ENCODE measurements at places on chromosomes 6 and 20.

- no peak for DNase-seq
Measured at GRCh38 chr6:150549674-150550101, 50.0 kb upstream of the PLEKHG1 start.

GRCh38 chr6:156925718-156926607 lies 148.8 kb downstream of the ARID1B start:
- no peak for DNase-seq

DNA sequence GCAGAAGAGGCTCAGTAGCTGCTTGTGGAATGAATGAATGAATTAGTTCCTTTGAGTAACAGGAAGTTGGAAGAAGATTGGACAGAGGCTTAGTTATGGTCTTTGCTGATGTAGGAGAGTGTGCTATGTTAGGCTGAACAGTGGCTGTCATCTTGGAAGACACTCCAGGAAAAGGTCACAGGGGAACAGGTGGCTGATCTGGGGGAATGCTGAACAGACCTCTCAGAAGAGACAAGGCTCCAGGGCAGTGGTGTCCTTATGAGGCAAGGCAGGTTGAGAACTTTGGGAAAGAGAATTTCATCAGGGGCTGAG lies 62.3 kb downstream of the UTRN start:
- no peak for DNase-seq

GRCh38 chr6:151317103-151317994 lies 74.0 kb downstream of the ZBTB2 start:
- DNase-seq: no peak

GRCh38 chr6:147283460-147283859 lies 79.2 kb downstream of the STXBP5 start:
- no peak for DNase-seq

DNA sequence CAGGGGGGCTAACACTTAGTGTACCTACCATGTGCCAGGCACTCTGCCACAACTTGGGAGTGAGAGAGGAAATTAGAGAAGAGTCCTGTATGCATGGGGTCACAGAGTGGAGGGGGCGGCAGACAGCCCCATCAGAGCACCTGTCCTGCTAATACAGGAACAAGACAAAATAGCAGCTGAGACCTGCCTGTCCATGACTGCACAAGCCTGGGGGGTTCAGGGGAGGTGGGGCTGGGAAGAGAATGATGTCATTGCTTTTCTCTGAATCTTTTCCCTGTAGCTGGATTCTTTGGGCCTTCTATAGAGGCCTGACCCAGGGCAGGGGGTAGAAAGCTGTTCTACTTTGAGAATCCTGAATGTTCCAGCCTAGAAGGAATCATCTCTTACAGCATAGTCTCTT lies 37.4 kb downstream of the FOXP4 start:
- DNase-seq: no peak

DNA sequence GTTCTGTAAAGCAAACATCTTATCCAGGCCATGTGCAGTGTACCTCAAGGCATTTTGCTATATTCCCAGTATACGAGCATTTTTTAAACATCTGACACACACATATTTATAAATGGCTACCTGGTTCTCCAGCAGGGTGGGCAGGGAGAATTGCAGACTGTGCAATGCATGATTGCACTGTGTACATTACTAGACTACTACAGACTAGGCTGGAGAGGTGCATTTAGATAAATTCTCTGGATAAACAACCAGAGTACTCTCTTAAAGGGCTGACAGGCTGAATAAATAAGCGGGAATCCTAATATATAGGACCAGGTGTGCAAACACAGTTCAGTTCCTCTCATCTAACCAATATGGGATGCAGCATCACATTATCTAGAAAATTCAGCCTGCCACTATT lies 428.3 kb upstream of the ARID1B start:
- DNase-seq: no peak

DNA sequence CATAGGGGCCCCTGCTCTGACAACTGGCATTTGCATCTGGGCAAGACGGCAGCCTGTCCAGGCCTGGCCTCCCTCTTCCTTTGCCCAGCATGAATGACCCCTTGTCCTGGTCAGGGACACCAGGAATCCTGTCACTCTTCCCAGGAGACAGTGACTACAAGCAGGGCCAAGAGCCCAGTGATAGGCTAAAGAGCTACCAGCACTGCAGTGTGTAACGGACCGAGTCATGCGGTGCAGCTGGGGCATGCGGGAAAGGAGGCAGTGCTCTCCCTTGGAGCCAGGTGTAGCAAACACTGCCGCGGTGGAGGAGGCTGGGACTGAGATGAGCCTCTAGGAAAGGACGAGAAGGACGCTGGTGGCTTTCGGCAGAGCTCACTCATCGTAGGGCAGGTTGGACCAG lies 38.7 kb upstream of the DSP start:
- DNase-seq: no peak

Measured in inflammatory macrophage treated with lipopolysaccharide for 4 hours (primary cell).